ENCODE measurements at places on chromosomes 6 and 20. TPM values are rescaled to one million over a fixed set of nuclear protein-coding genes. Genes with fewer than 3 reads are reported as not detected.

- DNase-seq = no peak
Measured at GRCh38 chr20:56439771-56440291, 27.8 kb downstream of the CASS4 start.

Gene TGM3
- 0.28 TPM for total RNA-seq

DNA sequence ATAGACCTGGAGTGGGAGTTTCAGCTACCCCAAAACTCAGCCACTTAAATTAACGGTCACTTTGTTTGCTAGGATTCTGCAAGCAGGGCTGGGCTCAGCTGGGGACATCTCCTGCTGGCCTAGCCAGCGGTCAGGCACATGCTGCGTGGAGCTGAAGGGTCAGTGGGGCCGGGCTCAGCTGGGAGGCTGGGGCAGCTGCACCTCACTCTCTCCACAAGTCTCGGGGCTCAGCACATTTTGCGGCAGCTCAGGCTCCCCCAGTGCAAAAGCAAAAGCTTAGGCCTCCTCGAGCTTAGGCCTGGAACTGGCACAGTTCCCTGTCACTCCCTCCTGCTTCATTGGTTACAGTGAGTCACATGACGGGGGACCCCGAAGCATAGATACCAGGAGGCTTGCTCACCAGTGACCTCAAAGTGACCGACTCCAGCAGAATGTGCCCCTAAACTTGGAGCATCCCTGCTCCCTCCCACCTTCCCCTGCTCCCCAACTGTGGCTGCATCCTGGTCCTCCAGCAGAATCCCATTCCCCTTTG is 80.6 kb upstream of the CST7 start:
- no peak for DNase-seq

GRCh38 chr6:156538875-156539660 is 238.1 kb upstream of the ARID1B start:
- no peak for DNase-seq

Gene UNC5CL
- 2.7 TPM for total RNA-seq

Gene CASS4
- 2.8 TPM for total RNA-seq

- DNase-seq = no peak
Measured at GRCh38 chr20:38501858-38502436, 29.3 kb downstream of the RALGAPB start.

DNA sequence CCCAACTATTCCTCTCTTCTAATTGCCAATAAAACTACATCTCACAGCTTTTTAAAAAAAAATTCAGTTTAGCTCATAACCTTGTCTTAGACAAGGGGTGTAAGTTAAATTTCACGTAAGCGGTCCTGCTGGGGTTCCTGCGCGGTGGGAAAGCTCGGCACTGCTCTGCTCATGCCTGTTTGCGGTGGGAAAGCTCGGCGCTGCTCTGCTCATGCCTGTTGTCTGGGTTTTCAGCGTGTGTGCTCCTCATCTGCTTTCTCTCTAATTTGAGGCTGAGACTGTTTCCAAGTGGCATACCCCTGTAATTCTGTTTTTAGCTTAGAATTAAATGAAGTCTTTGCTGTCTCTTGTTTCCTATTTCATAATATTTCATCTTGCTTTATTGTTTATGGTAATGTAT is 18.6 kb downstream of the ARID1B start:
- no peak for DNase-seq

Gene IPCEF1
- 13.1 TPM for total RNA-seq

- no peak for DNase-seq
Measured at GRCh38 chr6:148981515-148981914, 234.7 kb downstream of the UST start.

- DNase-seq = no peak
Measured at GRCh38 chr6:14717307-14717706, 528.6 kb upstream of the JARID2 start.

Gene TMEM217
- total RNA-seq = 2.4 TPM

GRCh38 chr6:108869876-108870275 is 21.7 kb downstream of the ARMC2 start:
- DNase-seq = no peak

Gene SNX9
- total RNA-seq = 11.0 TPM

Gene OXT
- total RNA-seq = 0.42 TPM

GRCh38 chr6:81589465-81590313 is 162.8 kb downstream of the TENT5A start:
- DNase-seq = no peak

DNA sequence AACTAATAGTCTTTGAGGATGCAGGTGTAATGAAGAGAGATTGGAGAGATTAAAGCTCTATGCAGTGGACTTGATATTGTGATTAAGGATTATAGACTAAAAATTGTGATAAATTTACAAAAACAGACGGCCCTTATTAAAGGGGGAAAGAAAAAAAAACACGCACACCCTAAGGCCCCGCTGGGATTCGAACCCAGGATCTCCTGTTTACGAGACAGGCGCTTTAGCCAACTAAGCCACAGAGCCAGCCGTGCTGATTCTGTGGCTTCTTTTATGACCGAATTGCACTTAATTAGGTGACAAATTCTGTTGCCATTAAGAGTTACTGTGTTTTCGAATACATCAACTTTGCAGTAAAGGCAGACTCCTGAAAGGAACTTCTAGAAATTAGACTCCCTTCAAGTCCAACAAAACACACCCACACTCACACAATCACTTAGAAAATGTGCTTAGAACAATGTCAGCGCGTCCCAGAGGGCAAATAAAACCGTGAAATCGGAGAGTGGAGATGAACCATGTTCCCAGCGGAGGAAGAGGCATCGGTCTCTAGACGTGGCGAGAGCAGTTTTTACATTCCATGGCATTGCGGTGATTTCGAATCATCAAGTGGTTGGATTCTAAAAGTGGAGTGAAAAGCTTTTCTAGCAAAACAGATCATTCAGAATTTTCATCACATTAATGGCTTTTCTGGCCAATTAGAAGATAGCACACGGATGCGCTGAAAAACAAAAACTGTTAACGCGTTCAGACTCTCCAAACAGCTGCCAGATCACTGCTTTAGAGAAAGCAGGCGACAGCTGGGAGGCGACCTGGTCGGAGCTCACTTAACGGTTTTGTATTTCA is 122.6 kb downstream of the GPX5 start:
- DNase-seq = no peak

DNA sequence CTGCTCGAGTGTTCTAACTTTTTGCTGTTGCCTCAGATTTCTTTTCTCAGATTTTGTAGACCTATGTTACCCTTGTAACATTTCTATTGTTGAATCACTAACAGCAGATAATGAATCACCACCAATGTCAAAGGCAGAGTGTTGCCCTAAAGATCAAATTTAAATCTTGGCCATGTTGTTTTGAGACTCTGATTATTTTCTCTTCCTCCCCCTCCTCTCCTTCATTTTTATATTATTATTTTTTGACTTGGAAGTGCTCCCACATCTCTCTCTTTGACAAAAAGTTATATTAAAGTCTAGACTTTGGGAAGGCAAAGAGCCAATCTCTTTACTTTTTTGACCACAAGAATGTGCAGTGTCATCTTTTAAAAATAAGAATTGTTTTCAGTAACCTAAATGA is 422.7 kb downstream of the NKAIN2 start:
- no peak for DNase-seq

DNA sequence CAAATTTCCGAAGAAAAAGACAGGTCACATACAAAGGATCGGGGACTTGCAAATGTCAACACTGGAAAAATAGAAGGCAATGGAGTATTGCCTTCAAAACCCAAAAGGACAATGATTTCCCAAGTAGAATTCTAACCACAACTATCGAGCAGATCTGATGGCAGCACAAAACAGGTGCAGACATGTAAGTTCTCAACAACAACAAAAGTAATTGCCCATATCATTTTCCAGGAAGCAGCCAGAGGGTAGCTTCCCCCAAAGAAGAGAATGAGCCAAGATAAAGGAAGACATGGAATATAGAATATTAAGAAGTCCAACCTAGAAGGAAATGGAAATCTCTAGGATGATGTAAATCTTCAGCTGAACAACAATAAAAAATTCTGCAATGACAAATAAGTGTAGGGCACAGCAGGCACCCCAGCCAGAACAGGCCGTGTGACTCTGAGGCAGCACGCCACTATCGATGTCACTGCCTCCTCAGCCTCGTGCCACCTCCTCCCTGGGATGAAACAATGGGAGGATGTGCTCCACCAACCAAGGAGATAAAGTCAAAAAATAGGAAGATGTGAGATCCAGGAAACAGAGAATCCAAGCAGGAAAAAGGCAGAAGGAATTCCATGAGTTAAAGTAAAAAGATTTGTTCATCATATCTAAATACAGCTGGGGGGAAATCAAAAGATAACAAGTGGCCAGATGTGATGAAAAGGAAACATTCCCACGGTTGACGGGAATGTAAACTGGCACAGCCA is 34.1 kb downstream of the SERPINB1 start:
- no peak for DNase-seq

Gene HLA-DOA
- 38.8 TPM for total RNA-seq

- no peak for DNase-seq
Measured at GRCh38 chr6:56289721-56290120, 42.3 kb upstream of the COL21A1 start.

DNA sequence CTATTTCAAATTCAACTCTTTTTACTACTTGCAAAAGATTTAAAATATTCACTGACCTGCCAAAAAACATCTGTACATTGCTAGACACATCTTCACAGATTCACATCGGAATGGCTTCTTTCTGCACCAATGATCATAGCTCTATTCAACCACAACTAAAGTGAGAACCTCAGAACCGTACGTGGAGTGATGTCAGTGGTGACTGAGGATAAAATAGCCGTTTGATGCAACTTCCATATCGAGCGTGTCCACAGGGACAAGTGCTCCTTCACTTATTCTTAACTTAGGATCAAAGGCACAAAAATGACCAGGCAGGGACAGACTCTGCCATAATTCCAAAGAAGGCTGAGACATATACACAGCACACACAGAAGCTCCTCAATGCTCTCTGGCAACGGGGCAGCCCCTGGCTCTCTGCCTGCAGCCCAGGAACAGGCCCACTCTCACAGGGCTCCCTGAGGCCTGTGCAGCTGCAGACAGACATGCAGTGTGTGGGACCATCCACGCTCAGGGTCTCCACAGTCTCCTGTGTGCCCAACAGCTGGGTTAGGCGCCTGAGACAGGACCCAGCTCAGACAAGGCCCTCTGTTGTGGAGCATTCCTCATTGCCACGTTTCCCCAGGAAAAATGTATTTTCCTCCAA is 22.8 kb downstream of the FYN start:
- no peak for DNase-seq

Gene FGD2
- 8.5 TPM for total RNA-seq

DNA sequence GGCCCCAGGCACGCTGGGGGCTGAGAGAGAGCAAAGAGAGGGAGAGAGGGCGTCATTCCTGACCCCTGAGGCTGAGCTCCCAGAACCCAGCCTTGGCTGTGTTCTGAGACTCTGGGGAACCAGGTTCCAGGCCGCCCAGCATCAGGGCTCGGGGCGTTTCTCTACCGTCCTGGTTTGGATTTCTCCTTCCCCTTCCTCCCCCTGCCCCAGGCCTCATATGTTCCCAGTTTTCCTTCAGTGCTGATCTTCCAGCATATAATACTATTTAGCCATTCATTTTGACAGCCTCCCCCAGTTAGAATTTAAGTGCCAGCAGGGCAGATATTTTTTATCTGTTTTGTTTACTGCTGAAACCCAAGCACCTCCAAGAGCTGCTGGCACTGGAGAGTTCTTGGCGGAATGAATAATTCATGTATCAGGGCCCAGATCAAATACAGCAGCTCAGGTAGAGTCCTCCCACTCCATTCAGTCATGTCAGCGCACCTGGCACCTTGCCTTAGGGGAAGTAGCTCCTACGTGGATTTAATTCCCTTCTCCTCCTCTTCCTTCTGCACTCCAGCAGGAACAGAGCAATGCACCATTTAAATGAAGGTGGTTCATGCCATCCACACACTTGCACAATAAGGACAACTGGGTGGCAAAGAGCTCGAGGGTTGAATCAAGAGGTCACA is 23.4 kb upstream of the FRMD1 start:
- no peak for DNase-seq

DNA sequence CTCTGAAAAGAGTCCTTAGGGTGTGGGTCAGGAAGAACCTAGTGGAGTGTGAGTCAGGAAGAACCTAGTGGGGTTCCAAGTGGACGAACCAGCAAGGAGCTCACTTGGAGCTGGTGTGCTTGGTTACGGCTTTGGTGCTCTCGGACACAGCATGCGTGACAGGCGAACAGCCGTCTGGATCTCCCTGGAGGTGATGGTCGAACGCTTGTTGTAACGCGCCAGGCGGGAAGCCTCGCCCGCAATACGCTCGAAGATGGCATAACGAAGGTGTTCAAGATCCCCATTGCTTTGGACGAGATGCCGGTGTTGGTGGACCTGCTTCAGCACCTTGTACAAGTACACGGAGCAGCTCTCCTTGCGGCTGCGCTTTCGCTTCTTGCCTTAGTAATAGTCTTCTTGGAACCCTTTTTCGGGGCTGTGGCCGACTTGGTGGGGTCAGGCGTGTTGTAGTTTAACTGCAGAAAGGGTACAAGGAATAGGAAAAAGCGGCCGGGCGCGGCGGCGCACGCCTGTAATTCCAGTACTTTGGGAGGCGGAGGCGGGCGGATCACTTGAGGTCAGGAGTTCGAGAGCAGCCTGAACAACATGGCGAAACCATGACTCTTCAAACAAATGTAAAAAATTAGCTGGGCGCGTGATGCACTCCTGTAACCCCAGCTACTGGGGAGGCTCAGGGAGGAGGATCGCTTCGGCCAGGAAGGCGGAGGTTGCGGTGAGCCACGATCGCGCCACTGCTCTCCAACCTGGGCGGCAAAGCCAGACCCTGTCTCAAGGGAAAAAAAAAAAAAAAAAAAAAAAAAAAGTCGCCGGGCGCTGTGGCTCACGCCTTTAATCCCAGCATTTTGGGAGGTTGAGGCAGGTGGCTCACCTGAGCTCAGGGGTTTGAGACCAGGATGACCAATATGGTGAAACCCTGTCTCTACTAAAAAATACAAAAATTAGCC is 48.0 kb downstream of the OR2B2 start:
- DNase-seq = no peak

Gene NKX2-2
- 0.05 TPM for total RNA-seq

GRCh38 chr20:25148181-25148981 is 47.1 kb upstream of the ENTPD6 start:
- DNase-seq = peak; percentile 73

Gene SPATA25
- 3.1 TPM for total RNA-seq

DNA sequence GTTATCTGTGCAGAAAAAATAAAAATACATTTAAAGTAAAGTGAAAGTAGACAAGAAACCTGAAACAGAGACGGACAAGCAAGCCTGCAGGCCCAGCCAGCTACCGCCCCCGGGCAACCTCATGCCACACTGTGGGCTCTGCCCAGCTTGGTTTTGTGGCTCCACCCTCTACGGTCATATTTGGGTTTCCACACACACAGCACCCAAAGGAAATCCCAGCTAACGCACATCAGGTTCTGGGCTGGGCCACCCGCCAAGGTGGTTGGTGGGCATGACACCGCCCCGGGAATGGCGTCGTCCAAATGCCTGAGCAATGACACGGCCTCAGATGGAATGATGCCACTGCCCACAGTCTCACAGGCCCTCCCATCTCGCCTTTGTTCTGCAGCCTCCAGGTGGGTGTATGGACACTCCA is 22.9 kb downstream of the FAM110A start:
- DNase-seq = no peak
